DMS79 (cell line): ENCODE measurements at places on chromosomes 2 and 18.

GRCh38 chr2:54586062-54586461, 129.9 kb downstream of the SPTBN1 start:
- DNase-seq = no peak

- DNase-seq = no peak
These were observed 87.6 kb downstream of the MAIP1 start for GRCh38 chr2:200042944-200043343.

- DNase-seq = no peak
These were observed 159.2 kb downstream of the FAM210A start for GRCh38 chr18:13566941-13567746.

- DNase-seq = no peak
These were observed 21.2 kb downstream of the CABYR start for GRCh38 chr18:24160086-24160485.

- DNase-seq = peak; percentile 81
These were observed at the start of gene KIF1A for GRCh38 chr2:240819858-240820606. Gene KIF1A (minus strand): TSS chr2:240820219. CDS start chr2:240797752, 22,467 bp downstream.

DNA sequence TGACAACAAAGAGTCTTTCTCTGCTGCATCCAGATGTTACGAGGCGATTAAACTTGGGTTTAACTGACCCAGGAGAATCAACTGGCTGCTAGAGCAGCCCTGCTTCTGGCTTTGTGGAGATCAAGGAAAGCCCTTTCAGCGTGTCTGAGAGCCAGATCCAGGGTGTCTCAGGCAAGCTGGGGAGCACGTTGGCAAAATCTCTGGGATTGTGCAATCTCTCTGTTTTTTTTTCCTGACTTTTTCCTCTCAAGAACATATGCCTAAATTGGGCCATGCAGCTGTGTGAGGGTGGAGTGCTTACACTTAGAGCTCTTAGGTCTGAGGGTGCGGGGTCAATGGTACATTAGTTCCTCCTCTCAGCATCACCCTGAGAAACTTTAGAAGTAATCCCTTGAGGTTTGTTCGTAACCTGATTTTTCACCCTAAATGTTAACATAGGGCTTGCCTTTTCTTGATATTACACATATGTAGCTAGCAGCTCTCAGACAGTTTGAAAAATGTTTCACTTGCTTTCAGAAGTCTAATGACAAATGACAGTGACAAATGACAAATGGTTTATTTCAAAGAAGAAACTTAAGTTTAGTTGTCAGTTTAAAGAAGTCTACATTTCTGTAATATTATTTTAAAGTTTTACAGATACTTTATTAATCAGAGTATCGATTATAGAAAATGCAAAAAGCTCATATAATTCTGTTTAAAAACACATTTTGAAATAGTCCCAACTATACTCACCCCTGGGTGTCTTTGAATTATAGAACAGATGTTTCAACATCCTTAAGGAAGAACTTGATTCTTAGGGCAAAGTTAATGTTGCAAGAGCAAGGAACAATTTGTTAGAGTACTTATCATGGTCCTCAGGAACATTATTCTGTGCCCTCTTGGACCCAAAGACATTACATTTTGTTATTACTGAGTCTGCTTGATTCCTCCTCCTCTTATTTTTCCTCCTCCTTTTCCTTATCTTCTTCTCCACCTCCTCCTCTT, 38.4 kb upstream of the ZSWIM2 start:
- no peak for DNase-seq

GRCh38 chr2:27875089-27875881, 14.9 kb downstream of the RBKS start:
- DNase-seq = no peak

DNA sequence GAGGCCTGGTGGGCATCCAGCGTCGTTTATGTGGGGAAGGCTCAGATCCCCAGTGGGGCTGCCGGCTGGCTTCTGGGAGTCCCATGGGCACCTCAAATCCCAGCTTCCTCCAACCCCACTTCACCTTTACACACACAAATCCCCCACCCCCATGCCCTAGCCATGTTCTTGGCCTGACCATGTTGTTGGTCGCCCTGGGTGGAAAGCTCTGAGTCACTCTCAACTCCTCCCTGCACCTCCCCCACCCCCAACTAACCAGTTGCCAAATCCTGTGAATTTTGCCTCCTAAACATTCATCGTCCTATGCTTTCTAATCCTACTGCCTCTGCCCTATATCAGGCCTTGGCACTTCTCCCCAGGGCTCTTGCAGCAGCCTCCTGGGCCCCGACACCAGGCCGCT, 6.4 kb downstream of the TNS1 start:
- no peak for DNase-seq

- DNase-seq = no peak
These were observed 213.7 kb upstream of the GALNT5 start for GRCh38 chr2:157043786-157044185.

DNA sequence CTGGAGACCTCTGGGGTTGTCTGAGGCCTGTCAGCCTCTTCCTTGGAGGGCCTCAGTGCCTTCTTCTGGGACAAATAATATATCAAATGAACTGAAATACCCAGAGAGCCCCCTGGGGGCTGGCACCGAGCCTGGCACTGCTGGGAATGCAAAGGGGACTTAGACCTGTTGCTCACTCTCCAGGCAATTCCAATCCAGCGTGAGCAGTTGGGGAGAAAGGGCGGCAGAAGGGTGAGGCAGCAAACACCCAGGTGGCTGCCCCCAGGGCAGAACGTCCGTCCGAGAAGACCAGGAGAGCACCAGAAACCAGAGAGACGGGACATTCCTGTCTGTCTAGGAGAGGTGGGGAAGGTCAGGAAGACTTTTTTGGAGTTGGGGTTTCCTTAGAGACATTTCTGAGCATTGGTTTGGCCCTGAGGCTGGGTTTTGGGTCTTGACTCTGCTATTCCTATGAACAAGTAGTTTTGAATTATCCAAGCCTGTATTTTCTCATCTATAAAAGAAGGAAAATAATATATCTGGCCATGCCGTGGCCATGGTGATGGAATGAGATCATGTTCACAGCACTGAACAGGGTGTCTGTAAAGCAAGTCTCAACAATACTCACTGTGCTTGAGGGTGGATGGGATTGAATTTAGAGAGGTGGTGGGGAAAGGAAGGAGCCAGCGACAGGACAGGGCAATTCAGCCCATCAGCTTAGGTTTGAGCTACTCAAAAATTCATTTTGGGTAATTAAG, 44.3 kb upstream of the ZBTB7C start:
- DNase-seq = no peak

- no peak for DNase-seq
These were observed 138.6 kb upstream of the ZC3H15 start for GRCh38 chr2:186347472-186347871.

DNA sequence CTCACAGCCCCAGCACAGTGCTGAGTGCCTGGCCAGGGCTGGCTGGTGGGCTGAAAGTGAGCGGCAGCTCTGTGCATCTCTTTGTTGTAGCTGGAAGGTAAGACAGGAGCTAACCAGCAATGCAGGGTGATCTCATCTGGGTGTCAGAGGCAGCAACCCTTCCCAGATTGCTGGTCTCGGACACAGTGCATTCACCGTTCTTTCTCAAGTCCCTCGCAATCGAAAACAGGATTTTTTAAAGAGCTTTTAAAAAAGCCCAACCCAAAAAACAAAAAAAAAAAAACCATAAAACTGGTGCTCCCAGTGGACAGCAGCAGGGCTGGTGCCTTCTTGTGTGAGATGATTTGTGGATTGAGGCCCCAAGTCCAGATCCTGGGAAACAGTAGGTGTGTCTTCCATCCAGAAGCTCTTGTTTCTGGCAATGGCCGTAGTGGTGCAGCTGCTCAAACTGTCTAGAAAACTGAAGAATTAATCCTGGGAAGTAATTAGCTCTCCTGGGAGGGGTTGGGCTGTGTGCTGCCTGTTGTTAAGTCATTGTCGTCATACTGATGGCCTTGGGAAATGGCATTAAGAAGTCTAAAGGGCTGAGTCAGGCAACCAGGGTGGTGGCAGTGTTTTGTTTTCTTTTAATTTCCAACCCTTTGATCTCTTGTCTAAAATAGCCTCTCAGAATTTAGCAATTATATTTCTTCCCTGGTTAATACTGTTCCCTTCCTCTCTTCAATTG, 156.7 kb downstream of the KLHL29 start:
- no peak for DNase-seq
